ENCODE measurements at places on chromosomes 13 and 19.

GRCh38 chr13:113959198-113959597 lies 14.7 kb downstream of the C13orf46 start:
- no peak for DNase-seq

DNA sequence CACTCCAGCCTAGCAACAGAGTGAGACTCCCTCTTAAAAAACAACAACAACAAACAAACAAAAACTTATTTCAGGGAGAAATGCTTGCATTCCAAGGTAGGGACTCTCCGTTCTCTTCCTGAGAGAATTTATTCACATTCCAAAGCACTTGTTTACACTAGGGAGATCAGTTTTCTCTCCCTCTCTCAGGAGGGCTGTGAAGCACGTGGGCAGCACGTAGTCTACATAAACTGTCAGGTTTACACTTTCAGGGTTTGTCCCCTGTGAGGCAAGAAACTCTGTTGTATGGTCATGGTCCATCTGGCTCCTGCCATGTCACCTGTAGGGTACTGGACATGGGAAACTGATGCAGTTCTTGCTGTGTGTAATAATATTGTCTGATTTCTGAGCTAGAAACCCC lies 31.6 kb downstream of the WDR87 start:
- no peak for DNase-seq

DNA sequence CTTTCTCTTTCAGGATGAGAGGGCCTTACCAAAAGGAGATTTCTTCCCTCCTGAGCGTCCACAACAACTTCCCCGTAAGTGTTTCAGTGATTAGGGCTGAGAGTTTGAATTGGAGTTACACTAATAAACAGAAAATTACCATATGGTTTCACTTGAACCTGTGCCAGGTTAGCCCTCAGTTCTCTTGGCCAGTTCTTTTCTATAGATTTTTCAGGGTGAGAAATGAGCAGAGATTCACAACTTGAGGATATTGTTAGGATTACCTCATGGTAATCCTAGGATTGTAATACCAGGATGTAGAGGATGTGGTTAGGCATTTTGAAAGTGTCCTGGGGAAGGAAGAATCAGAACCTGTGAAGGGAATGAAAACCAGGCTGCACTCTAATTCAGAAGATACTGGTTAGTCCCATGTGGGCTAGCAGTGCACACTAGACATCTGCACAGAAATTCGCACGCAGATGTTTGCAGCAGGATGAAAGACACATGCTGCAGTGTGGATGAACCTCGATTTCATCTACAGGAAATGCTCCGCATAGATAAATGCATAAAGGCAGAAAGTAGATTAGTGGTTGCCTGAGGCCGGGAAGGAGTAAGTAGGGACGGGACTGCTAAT lies 24.1 kb downstream of the HNRNPM start:
- no peak for DNase-seq

DNA sequence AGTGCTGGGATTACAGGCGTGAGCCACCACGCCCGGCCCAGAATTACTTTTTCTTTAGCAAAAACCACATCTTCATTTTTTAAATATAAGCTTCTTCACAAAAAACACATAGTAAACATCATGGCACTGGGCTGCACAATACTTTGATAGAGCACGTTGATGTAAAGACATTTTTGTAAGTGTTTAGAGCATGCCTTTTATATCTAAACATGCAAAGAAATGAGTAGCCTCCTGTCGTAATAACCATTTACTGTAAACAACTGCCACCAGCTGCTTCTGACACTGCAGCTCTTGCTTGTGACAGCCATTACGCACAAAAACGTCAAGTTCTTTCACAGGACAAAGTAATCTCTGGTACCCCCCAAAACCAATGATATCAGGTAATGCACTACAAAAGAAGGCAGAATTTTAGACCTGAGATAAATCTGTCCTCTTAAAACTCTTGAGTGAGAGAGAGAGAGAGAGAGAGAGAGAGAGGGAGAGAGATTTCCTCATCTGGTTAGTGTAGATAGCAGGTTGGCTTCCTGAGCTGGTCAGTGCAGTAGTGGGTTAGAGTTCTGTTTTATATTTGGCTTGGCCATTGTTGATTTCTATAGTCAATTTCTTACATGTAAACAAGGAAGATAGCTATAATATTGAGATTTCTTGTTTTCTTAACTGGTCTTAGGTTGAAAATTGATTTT lies 6.7 kb upstream of the ZNF548 start:
- DNase-seq, result no peak

- no peak for DNase-seq
Observed at GRCh38 chr13:71786875-71787274, 80.1 kb downstream of the DACH1 start.

GRCh38 chr19:6393983-6394412 lies 1.0 kb upstream of the GTF2F1 start:
- DNase-seq, result no peak

- no peak for DNase-seq
Observed at GRCh38 chr13:45621950-45622349, 6.4 kb upstream of the ERICH6B start.

DNA sequence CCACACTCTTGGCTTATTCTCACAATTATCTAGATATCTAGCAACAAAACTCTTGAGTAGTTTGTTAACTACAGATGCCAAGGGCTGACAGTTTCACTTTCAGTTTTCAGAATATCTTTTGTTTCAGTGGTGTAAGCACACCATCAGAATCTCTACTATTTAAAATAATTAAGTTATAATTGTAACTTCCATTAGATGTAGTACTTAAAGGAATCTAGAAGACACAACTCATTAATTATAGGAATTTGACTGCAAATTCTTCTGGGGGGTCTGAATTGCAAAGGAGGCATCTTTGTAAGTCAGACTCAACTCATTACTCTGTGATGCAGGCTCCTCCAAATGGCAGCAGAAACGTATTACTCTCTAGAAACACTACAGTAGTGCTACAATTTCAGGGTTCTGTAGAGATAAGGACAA lies 44.9 kb upstream of the USPL1 start:
- no peak for DNase-seq

GRCh38 chr13:101325423-101325822 lies 90.9 kb downstream of the NALCN start:
- DNase-seq, result no peak

DNA sequence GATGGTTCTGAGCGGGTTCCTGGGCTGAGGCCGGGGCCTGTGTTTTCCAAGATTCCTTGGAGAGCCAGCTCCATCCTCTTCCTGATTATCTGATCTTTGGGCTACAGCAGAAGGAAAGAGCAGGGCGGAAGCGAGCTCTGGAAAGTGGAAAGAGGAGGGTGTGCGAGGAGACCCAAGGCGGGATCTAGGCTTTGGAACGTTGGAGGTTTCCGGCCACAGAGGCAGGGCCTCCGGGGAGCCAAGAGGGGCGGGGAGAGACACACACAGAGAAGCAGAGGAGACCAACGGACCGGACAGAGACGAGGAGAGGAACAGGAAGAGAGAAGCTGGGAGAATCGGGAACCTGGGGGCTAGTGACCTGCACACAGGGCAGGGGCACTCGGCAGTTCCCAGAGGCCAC lies at the start of gene CLEC11A:
CLEC11A (plus strand) TSS at position 296 of the 400 bp plus-strand sequence. CDS start 162 bp downstream, outside the sequence.
- no peak for DNase-seq

GRCh38 chr13:52848455-52849195 lies at the start of gene PCDH8:
Gene PCDH8, minus strand, starts transcription at chr13:52848640. Its CDS starts 204 bp downstream, at chr13:52848436.
- no peak for DNase-seq

- DNase-seq, result no peak
Observed at GRCh38 chr13:102472650-102473049, 70.8 kb upstream of the FGF14 start.

DNA sequence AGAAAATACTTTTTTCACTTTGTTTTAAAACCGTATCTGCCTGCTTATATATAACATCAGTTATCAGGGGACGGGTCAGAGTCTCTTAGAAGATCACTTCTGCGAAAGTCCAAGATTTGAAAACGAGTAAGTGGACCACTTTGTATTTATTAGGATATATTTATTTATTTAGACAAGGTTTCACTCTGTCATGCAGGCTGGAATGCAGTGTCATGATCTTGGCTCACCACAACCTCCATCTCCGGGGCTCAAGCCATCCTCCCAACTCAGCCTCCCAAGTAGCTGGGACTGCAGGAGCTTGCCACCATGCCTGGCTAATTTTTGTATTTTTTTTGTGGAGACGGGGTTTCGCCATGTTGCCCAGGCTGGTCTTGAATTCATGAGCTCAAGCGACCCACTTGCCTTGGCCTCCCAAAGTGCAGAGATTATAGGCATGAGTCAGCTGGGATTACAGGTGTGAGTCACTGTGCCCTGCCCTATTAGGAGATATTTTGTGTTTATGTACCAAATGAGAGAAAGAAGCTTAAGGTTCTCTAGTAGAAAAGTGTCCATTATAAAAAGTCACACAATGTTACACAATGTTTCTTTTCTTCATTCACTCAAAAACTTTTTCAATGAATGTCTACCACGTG lies 39.5 kb downstream of the RASL11A start:
- DNase-seq, result no peak

DNA sequence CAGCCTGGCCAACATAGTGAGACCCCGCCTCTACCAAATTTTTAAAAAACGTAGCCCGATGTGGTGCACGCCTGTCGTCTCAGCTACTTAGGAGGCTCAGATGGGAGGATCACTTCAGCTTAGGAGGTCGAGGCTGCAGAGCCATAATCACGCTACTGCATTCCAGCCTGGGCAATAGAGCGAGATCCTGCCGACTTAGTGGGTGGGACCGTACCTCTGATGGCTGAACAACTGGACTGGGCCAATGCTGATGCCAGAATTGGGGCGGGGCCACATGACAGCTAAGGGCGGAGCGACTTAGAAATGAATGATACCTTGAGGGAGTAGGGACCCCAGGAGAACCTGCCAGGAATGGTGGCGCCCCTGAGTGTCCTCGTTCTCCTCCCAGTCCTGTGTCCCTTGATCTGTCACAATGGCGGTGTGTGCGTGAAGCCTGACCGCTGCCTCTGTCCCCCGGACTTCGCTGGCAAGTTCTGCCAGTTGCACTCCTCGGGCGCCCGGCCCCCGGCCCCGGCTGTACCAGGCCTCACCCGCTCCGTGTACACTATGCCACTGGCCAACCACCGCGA lies 3.6 kb downstream of the LTBP4 start:
- no peak for DNase-seq

GRCh38 chr13:96771486-96772367 lies 222.5 kb downstream of the OXGR1 start:
- no peak for DNase-seq

DNA sequence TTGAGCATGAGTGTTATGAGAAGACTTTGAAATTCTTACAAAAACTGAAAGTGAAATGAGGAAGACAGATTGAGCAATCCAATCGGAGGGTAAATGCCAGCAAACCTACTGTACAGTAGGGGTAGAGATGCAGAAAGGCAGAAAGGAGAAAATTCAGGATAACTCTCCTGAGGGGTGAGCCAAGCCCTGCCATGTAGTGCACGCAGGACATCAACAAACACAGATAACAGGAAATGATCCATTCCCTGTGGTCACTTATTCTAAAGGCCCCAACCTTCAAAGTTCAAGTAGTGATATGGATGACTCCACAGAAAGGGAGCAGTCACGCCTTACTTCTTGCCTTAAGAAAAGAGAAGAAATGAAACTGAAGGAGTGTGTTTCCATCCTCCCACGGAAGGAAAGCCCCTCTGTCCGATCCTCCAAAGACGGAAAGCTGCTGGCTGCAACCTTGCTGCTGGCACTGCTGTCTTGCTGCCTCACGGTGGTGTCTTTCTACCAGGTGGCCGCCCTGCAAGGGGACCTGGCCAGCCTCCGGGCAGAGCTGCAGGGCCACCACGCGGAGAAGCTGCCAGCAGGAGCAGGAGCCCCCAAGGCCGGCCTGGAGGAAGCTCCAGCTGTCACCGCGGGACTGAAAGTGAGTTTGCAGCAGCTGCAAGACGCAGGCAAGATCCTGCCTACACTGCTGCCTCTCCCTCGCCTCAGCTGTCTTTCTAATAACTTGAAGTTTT lies at the start of gene TNFSF13B:
TNFSF13B (plus strand) TSS at position 118 of the 728 bp plus-strand sequence; CDS start at position 296, 178 bp downstream.
- DNase-seq, result no peak

GRCh38 chr13:47334173-47334572 lies 437.3 kb upstream of the HTR2A start:
- no peak for DNase-seq

DNA sequence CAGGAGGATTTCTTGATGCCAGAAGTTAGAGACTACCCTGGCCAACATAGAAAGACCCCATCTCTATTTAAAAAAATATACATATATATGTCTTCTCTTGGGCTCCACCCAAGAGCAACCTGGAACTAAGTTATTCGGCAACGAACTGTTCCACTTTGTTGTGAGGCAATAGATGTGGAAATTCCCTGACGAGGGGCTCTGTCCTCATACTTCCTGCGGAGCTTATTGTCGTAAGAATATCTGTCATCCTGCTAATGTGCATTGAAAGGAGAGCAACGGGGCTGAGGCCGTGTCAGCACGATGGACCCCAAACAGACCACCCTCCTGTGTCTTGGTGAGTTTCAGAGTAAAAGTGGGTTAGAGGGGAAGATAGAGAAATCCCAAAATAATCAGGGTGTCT lies at the start of gene FCAR:
FCAR (plus strand) TSS at position 246 of the 400 bp plus-strand sequence; CDS start at position 301, 55 bp downstream.
- DNase-seq, result no peak

DNA sequence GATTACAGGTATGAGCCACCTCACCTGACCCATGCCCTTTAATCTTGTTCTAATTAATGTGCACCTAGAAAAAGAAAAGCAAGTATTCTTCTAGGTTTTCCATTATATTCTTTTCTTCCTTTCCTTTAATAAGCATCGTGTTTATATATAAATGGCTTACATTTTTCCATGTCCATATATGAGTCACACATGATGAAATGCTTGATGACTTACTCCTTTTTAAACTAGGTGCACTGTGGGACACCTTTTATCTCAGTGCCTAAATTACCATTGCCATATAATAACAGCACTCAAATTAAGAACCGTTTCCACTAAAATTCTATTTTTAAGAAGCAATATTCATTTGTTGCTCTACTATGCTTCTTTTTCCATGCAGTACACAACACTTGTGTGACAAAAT lies 363.3 kb downstream of the LIG4 start:
- no peak for DNase-seq

- no peak for DNase-seq
Observed at GRCh38 chr13:23500849-23501248, 67.3 kb upstream of the SACS start.

DNA sequence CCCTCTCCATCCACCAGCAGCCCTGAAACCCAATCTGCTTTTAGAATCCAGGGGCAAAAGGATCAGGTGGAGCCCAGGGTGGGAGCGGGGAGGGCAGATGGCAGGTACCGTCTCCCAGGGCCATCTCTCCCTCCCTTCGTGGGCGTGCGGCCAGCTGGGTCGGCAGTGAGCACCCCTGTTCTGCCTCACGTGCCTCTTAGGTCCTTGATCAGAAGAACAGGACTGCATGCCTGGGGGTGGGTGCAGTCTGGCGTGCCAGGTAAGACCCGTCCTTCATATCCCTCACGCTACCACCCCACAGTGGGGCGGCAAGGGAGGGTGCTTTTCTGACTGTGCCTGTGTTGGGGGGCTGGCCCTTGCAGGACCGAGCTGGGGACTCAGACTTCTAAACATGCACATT lies 2.0 kb downstream of the SLC8A2 start:
- DNase-seq, result no peak

- DNase-seq, result no peak
Observed at GRCh38 chr13:73973156-73973555, 161.0 kb downstream of the KLF12 start.

GRCh38 chr19:11540645-11541044 lies 2.0 kb downstream of the CNN1 start:
- DNase-seq, result no peak
